ENCODE measurements at places on chromosomes 4 and X.
A peak's percentile ranks its signal among the peaks of the same experiment; 100 is the strongest.

DNA sequence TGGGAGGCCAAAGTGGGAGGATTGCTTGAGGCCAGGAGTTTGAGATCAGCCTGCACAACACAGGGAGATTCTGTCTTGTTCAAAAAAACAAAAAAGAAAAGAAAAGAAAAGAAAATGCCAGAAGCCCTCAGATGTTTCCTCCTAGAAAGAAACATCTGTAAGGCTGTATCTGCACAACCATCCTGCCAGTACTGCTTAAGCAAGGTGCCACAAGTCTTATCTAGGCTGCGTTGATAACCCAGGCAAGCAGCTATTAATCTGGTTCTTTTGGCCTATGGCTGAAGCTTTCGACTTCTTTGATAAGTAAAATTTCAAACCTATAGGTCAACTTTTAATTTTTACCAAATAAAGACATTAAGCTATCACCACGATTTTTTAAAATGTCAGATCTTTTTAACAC is 3.1 kb downstream of the COX18 start:
- DNase-seq, result no peak

- peak; percentile 10 for DNase-seq
These were observed 14.7 kb upstream of the ANXA5 start for GRCh38 chr4:121711263-121712000.

DNA sequence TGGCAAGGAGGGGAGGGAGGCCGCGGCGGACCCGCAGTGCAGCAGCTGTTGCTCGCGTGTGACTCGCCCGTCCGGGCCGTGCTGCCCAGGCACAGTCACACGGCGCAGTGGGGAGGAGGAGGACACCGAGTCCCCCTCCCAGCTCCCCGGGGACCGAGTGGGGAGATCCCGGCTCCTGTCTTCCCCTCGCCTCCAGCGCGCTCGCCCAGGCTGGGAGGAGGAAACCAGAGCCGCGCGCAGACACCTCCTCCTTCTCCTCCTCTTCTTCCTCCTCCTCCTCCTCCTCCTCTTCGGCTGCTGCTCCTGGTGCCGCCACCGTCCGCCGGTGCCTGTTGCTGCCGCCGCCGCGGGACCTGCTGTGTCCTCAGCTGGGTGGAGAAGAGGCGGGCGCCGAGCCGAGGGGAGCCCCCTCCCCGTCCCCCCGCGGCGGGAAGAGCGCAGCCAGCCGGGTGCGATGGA is at the start of gene TBC1D1:
Gene TBC1D1, plus strand, starts transcription at position 284 of the 459 bp plus-strand sequence. CDS start 11,012 bp downstream, outside the sequence.
- peak; percentile 19 for DNase-seq

- no peak for DNase-seq
These were observed 60.1 kb upstream of the PLAC1 start for GRCh38 chrX:134718105-134718965.

DNA sequence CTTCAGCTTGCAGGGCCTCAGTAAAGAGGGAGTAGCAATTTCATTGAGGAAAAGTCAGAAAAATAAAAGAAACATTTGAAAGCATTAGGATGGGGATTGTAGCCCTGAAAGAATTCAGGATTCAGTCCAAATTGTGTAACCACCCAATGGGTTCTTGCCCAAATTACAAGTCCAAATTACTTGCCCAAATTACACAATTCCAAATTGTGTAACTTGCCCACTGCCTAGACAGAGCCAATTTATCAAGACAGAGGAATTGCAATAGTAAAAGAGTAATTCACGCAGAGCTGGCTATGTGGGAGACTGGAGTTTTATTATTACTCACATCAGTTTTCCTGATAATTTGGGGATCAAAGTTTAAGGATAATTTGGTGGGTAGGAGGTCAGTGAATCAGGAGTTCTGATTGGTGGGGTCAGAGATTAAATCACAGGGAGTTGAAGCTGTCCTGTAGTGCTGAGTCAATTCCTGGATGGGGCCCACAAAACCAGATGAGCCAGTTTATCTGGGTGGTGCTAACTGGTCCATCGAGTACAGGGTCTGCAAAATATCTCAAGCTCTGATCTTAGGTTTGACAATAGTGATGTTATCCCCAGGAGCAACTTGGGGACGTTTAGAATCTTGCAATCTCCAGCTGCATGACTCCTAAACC is 18.1 kb upstream of the PAGE5 start:
- no peak for DNase-seq

DNA sequence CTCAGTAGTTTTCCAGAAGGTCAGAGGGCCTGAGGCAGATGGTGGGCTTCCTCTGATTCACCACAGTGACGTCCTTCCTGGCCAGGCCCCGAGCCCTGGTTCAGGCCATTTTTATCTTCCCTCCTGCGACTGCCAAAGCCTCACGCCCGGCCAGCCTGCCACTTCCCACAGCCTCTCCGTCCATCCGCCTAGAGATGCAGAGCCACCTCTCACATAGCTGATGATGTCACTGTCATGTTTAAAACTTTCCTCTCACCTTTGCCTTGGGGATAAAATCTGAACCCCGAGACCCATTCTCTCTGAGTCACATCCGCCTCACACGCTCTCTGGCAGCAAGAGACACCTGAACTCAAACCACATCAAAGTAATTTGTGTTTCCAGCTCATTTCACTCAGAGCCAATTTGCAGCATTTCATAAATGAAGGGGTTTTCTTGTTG is 175.3 kb downstream of the QDPR start:
- peak; percentile 46 for DNase-seq

- peak; percentile 52 for DNase-seq
These were observed 14.1 kb downstream of the RAB40AL start for GRCh38 chrX:102950908-102951866.

- no peak for DNase-seq
These were observed 111.9 kb downstream of the SORBS2 start for GRCh38 chr4:185700048-185700447.

DNA sequence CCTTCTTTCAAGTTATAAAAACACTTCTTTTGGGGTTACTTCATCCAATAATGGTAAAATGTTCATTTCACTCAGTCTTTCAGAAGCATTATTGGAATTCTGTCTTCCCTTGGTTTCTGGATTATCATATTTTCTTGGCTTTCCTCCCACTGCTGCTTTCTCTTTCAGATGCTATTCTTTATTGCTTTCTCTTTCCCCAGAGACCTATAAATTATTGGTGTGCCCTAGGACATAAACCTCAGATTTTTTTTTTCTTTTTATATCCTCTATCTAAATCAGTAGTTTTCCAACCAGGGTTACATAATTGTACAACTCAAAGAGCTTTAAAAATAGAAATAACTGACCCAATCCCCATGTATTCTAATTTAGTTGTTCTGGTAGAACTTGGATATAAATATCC is 1005.5 kb downstream of the ARAP2 start:
- no peak for DNase-seq

- DNase-seq, result no peak
These were observed 34.0 kb upstream of the PACRGL start for GRCh38 chr4:20666012-20666860.

DNA sequence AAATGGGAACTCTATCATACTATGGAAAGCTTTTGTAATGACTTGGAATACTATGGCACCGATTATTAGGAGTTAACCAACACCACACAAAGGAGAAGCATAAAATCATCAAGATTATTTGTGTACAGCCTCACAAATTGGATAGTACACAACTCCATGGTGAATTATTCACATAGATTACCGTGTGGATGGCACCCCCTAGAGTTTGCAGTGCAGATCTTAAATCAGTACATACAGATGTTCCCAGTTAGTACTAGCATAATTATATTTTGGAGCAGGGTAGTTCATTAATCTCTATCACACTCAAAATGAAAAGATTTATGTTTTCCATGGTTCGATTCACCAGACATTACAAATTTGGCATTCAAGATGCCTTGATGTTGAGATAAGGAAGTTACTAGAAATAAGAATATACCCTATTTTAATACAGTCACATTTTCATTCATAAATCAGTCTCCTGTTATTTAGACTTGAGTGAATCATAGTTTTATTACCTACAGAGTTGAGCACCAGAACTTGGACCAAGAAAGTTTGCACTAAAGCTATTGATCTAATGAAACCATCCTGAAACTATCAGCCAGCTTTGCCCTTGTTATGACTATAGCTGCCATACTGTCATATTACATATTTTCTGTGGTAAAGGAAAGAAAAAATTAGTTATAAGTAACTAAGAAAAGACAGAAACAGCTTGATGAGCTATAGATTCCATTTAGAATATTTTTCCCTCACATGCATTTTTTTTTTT is 531.8 kb downstream of the GLUD2 start:
- peak; percentile 3 for DNase-seq

GRCh38 chr4:177386278-177386815 is 55.9 kb downstream of the AGA start:
- DNase-seq, result no peak

GRCh38 chr4:20408611-20409010 is 156.9 kb downstream of the SLIT2 start:
- DNase-seq, result no peak

DNA sequence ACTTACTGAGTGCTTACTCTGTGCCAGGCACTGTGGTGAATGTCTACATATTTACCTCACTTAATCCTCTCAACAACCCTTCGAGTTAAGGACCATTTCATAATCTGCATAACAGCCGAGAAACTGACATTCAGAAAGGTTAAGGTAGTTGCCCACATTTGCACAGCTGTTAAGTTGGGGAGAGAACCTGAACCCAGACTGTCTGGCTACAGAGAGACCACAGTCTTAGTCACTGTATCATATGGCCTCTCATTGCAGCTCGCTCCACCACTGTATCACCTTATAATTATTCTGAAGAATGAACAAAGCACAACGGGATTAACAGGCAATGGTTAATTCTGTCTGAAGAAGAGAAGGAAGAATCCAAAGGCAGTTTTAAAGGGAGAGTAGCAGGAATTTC is 98.5 kb downstream of the ADGRA3 start:
- no peak for DNase-seq

- DNase-seq, result no peak
These were observed 63.7 kb downstream of the ANK2 start for GRCh38 chr4:113113151-113113550.

GRCh38 chr4:91288702-91289311 is 1015.0 kb upstream of the GRID2 start:
- DNase-seq, result no peak

GRCh38 chrX:71251466-71251973 is 2.4 kb downstream of the ZMYM3 start:
- no peak for DNase-seq

- no peak for DNase-seq
These were observed 405.4 kb upstream of the TECRL start for GRCh38 chr4:64814616-64815015.

GRCh38 chr4:38615847-38616246 is 48.2 kb upstream of the KLF3 start:
- no peak for DNase-seq

- DNase-seq, result peak; percentile 14
These were observed 46.2 kb downstream of the SMARCA5 start for GRCh38 chr4:143559757-143560147.

GRCh38 chr4:124749421-124749820 is 36.9 kb upstream of the ANKRD50 start:
- DNase-seq, result no peak

GRCh38 chrX:2266445-2267349 is 234.1 kb downstream of the DHRSX start:
- no peak for DNase-seq

DNA sequence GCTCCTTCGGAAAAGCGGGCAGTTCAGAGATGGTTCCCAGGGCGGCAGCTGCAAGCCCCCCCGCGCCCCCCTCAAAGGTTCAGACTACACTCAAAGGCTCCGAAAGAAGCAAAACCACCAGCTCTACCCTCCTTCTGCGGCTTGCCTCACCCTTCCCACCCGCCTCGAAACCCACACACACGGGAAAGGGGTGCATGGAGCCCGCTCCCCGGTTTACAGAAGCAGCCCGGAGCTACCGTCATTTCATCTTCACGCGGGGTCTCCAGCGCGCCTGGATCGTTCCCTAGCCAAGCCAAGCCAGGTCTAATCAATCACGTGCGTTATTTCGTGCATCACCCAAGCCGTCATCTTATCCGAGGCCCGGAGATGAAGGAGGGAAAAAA is 1.2 kb downstream of the NLGN4X start:
- DNase-seq, result no peak

- no peak for DNase-seq
These were observed 327.7 kb downstream of the DKK2 start for GRCh38 chr4:106708464-106708816.

- no peak for DNase-seq
These were observed 9.0 kb downstream of the SEC24D start for GRCh38 chr4:118826723-118827444.

- no peak for DNase-seq
These were observed 81.5 kb downstream of the RCHY1 start for GRCh38 chr4:75432683-75433082.

- DNase-seq, result no peak
These were observed 137.5 kb downstream of the ZNF674 start for GRCh38 chrX:46407753-46408130.

- DNase-seq, result no peak
These were observed 50.2 kb upstream of the MAP9 start for GRCh38 chr4:155426953-155427352.
